ENCODE measurements at places on chromosomes 4 and X.
A peak's percentile ranks its signal among the peaks of the same experiment; 100 is the strongest.

GRCh38 chr4:141501931-141502330 is 134.5 kb upstream of the IL15 start:
- no peak for DNase-seq

- no peak for DNase-seq
Measured at GRCh38 chrX:23235051-23235450, 99.6 kb upstream of the PTCHD1 start.

GRCh38 chr4:52715914-52716313 is 35.3 kb downstream of the ERVMER34-1 start:
- no peak for DNase-seq

GRCh38 chr4:72430988-72431387 is 138.0 kb downstream of the ADAMTS3 start:
- no peak for DNase-seq

DNA sequence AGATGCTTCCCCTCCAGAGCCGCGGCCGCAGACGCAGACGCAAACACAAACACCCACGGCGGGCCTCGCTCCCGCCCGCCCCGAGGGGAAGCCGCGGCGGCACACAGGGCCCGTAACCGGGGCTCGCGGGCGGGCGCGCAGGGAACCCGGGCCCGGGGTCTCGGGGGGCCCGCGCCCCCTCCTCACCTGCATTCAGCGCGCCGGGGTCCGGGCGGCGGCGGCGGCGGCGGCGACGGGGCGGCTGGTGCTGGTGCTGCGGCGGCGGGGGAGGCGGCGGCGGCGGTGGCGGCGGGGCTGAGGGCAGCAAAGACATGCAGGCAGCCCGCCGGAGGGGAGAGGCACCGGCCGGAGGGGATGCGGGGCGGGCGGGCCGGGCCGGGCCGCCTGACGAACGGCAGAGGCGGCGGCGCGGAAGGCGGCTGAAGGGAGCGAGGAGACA is 255 bp upstream of the CNOT6L start:
- DNase-seq, result no peak

DNA sequence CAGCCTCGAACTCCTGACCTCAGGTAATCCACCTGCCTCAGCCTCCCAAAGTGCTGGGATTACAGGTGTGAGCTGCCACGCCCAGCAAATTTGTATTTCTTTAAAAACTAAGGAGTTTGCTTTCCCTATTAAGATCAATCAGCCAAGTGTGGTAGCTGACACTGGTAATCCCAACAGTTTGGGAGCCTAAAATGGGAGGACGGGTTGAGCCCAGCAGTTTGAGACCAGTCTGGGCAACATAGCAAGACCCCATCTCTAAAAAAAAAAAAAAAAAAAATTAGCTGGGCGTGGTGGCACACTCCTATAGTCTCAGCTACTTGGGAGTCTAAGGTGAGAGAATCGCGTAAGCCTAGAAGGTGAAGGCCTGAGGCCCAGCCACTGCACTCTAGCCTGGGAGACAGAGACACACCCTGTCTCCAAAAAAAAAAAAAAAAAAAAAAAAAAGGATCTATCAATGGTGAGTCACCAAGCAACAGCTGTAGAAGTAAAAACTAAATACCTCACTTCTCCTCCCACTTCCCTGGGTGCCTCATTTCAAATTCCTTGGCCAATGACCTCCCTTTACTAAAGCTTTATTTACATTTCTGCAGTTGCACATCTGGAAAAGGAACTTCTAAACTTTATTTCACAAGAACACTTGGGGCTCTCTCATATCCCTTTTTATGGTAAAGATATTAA is 54.5 kb downstream of the LDB2 start:
- DNase-seq, result no peak

DNA sequence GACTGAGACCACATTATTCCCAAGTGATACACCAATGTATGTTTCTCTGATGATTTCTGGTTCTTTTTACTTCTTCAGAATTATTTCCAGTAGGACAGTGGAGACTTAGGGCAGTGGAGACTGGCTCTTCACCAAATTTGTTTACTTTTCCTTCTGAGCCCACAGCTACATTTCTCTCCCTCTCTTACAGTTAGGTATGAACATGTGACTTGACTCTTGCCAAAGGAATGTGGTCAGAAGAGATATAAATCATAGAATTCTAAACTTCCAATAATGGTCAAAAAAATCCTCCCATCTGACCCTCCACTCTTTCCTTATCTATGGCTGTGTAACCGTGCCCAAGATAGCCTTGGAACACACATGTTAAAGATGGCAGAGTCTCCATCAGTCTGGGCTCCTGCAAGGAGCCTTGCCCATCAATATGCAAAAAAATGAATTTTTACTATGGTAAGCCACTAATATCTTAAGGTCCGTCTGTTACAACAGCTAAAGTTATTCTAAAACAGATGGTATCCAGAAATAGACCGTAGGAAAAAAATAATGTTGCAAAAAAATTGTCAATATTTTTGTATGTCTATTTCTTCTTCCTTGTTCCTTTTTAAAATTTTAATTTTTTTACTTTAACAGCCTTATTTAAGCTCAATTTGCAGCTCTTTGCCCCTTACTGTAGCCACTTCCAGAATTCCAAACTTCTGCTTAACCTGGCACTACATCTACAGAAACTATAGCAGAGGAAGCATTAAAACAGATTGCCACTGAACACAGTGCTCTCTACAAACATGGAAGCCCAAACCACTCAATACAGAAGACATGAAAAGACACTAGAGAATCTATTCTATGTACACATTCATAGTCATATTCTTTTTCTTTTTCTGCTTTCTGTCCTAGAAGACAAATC is 260.7 kb downstream of the COL25A1 start:
- DNase-seq, result no peak

DNA sequence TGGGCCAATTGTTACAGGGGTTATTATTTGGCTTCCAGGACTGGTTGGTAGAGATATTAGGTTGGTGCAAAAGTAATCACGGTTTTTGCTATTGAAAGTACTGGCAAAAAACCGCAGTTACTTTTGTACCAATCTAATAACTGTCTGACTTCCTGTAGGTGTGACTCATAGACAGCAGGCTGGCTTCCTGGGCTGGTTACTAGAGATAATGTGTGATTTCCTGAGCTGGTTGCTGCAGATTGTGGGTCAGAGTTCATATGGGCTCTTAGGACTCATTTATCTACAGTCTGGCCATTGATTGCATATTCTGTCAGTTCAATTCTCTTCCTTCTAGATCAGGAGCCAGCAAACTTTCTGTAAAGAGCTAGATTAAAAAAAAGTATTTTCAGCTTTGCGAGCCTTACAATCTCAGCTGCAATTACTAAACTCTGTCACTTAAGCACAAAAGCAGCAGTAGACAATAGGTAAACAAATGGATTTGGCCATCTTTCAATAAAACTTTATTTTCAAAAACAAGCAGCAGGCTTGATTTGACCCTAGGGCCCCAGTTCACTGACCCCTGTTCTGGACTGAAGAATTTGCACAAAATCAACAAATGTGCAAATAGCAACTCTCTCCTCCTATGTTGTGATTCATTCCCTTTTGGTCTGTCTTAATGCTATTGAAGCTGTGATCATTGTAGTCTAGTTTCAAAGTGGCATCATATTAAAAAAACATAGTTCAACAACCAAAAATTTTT is 50.8 kb upstream of the BOD1L1 start:
- DNase-seq, result no peak

- peak; percentile 18 for DNase-seq
Measured at GRCh38 chr4:99404595-99405287, 30.4 kb downstream of the ADH7 start.

- DNase-seq, result no peak
Measured at GRCh38 chr4:7260569-7260968, 68.2 kb downstream of the SORCS2 start.

GRCh38 chrX:17183566-17183965 is 191.4 kb upstream of the NHS start:
- no peak for DNase-seq

DNA sequence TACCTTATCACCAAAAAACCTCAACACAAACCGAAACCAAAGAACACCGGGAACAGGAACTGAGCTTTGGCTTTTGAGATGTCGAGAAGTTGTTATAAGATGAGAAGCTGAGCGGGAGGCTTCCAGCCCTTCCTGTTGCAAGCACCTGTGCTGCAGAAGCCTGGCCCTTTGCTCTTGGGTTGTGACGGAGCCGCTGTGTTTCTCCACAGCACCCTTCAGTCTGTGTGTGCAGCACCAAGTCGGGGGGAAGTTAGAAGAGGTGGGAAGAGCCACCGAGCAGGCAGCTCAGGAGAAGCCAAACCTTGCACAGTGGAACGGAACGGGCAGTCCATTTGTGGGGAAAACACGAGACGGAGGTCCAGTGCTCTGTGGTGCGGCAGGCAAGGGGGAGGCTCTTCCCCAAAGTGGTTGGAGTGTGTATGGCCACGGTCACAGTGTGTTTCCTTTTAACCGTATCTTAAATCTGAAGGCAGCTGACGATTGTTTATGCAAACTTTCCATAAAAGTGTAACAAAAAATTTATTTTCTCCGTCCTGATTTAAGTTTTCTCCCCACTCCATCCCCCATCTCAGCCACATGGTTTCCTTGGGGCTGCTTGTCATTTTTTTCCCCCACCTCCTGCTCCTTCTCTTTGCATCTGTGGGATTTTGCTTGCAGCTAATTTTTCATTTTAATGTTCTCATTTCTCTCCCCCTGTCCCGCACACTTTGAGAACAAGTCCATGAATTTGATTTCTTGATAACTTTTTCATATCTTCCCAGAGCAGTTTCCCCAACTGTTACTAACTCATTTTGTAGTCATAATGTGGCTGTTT is 123.7 kb downstream of the STOX2 start:
- no peak for DNase-seq

GRCh38 chr4:139593091-139593564 is 37.1 kb upstream of the SETD7 start:
- DNase-seq, result no peak

- DNase-seq, result no peak
Measured at GRCh38 chrX:73849073-73849472, 286.1 kb downstream of the CHIC1 start.

DNA sequence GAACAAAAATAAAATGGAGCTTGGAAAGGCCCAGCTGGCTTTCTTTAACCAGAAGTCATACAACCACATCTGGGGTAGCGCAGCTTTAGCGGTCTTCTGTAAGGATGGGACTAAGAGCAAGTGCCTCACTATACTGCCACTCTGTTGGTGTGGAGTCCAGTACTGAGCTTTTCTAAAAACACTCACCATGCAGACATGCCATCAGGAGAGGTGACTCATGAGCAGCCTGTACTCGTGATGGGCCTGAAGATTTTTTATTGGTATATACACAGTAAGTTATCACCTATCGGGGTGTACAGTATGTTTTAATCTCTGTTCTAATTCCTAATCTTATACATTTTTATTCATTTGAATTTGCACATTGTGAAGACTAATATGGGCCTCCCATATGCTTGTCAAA is 9.6 kb downstream of the PPP3CA start:
- no peak for DNase-seq

DNA sequence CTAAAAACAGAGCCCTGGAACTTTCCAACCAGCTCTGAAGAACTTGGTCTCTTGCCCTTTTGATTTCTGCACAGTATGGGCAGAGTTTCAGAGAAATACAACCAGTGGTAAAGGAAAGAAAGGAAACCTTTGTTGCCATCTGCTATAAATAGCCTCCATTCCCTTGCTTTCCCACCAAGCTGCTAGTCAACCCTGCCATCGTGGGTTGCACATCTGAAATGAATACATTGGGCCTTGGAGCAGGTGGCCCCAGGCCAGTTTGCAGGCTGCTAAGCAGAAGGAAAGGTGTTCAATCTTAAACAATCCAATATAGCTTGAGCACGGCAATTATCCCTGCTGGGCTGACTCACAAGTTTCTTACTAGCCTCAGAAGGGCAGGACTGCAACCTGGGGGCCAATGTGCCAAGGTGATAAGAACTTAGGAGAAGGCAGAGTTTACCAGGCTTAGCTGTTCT is 142.5 kb downstream of the PPARGC1A start:
- DNase-seq, result no peak

GRCh38 chrX:24395775-24396174 is 35.3 kb downstream of the SUPT20HL1 start:
- peak; percentile 24 for DNase-seq
